ENCODE measurements at places on chromosomes 5 and 9.

- no peak for DNase-seq
Observed at GRCh38 chr5:38371596-38371995, 113.2 kb downstream of the EGFLAM start.

DNA sequence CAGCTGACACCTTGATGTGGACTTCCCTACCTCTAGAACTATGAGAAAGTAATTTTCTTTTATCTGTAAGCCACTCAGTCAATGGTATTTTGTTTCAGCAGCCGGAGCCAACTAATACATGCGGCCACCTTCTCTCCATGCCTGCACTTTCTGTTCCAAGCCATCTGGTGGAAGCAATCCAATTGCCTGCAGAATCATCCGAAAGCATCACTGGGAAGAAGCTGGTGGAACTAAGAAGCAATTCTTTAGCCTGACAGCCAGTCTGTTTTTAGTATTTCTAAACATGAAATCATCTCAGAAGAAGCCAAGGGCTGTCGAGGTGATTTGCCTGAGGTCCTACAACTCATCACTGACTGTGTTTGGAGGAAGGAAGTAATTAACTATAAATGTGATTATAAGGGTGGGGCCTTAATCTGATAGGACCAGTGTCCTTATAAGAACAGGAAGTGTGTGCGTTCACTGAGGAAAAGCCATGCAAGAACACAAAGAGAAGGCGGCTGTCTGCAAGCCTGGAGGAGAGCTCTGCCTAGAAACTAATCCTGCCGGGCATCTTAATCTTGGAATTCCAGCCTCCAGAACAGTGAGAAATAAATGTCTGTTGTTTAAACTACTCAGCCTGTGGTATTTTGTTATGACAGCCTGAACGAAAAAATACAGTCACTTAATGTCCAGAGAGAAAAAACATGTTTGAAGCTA, 49.1 kb downstream of the NXNL2 start:
- DNase-seq, result peak; percentile 85

GRCh38 chr5:141882594-141883183, 4.5 kb upstream of the PCDH1 start:
- DNase-seq, result no peak

- peak; percentile 56 for DNase-seq
Observed at GRCh38 chr9:27791311-27791710, 218.0 kb upstream of the C9orf72 start.

DNA sequence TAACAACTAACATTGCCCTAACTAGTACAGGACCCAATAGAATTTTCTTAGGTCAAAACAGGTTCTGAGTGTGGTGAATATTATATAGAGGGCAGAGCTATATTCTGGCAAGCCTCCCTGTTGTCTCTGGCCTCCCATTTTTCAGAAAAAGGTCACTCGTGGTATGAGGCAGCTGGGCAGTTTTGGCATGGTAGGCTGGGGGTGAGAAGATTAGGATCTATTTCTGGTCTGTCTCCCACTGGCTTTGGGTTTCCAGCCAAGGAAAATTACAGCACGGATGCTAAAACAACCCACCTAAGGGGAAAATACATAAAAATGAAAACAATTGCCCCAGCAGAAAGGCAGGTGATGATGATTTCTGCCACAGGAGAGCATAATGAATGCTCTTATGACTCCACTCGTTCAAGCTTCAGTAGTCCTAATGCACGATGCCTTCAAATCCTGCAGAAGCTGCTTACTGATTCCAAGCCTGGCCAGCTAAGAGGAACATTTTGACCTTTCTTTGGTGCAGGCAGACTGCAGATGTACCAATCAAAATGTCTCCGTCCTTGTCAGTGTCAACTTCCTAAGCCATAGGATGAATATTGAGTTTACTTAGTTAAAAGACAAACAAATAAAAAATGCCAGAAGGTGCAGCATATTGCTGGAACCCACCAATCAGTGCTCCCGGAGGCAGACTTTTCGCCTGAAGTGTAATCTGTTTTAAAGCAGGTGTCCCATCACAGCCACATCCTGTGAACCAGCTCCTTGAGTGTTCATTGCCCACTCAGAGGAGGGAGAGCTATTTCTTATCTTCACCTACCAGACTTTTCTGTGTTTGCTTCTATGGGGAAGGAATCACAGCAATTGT, 435.4 kb downstream of the ZSWIM6 start:
- no peak for DNase-seq

GRCh38 chr5:170885809-170886208, 24.0 kb downstream of the RANBP17 start:
- no peak for DNase-seq

DNA sequence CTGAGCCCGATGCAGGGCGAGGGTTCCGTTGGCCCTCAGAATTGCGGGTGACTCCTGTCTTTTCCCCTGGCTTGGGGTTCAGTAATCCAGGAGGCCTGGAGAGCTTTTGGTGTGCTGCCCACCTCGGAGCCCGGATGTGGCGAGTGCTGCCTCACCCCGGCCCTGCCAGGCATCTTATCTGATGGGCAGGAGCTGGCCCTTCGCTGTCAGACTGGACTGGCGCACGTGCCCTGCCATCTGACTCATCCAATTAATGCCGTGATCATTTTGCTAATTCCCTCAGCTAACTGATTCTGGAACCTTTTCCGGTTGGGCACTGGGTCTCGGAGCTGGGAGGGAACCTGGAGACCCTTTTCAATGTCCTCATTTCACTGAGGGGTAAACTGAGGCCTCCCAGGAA, 34.6 kb downstream of the RXRA start:
- peak; percentile 42 for DNase-seq

GRCh38 chr9:36903541-36904435, 130.3 kb downstream of the PAX5 start:
- DNase-seq, result peak; percentile 79

DNA sequence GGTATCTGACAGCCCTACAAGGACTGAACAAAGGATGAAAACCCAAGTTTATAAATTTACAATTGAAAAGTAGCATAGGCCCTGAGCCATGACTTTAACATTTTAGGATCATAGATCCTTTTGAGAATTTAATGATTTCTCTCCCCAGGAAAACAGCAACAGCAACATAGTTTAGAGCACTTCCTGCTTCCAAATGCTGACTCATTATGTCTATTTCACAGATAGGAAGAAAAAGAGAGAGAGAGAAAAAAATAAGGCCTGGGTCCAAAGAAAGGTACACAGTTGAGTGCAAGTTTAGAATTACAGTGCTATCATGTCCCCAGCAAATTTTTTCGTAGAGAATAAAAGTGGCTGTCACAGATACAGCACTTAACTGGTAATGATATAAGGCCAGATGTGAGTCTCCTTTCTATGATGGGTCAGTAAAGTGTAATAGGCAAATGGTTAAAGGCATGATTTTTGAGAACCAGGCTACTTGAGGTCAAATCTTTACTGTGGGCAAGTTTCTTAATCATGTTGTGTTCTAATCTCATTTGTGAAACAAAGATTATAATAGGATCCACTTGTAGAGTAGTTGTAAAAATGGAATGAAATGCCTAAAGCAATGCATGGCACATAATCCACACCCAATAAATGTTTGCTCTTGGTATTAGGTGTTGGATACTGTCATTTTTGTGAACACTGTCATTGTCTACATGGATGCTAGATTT, 12.3 kb upstream of the PPP2R2B start:
- no peak for DNase-seq

DNA sequence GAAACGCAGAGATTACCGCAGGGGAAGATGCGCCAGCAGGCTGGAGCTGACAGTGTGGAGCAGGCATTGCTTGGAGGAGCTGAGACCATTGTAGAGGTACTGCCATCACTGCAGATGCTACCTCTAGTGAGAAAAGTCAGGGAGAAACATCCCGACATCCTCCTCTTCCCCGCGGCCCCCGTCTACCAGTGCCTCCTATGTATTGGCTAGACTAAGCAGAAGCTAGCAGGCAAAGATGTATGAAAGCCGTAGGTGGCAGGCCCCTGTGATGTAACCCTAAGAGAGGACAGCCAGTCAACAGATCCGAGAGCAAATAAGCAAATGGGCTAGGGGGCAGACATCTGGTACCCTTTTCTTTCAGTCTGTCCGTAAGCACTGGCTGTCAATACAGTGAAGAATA, 115.5 kb upstream of the ACTBL2 start:
- DNase-seq, result no peak

DNA sequence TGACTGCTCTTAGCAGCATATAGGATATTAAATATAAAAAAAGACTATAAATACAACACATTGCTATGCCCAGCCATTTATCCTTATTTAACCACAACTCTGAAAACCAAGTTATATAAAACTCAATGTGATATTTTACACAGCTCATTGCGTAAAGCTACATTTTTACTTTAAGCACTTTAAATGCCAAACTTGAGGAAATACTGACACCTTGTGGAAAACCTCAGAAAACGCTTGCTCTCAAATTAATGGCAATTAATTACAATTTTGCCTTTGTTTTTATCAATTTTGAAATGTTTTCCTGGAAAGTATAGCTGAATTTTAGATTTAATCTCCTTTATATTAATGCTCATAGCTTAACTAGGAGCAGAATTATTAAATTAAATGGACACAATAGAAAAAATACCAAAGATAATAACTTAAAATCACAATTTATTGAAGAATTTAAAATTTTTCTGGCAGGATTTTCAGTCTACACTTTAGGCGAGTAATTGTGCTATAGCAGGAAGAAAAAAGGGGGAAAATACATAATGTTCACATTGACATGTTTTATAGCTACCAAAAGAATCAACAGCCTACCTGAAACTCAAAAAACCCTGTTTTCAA, 25.2 kb upstream of the PLAC8L1 start:
- no peak for DNase-seq

DNA sequence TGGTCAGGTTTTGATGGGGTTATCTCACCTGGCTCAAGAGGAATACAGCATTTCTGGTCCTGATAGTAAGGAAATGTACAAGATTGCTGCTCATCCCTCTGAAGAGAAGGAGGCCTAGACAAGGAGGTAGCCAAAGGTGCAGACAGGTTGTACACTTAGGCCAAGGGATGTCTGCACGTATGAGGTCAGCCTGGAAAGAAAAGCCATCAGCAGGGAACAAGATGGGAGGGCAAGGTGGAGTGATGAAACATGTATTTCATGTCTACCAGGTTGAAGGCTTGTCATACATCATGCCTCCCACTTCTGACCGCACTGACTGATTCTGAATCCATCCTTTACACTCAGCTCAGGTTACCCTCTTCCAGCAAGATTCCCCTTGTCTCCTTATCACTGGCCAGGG, 296.8 kb upstream of the VLDLR start:
- DNase-seq, result no peak

DNA sequence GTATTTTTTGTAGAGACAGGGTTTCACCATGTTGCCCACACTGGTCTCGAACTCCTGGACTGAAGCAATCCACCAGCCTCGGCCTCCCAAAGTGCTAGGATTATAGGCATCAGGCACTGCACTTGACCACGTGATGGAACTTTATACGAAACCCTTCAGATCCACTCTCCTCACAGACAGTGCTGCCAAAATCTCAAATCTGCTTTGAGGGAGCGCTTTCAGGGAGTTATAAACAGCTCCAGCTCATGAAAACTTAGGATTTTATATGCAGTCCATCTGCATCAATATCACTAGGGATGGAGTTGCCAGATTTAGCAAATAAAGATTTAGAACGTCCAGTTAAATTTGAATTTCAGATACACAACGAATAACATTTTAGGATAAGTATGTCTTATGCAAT, 25.0 kb upstream of the MYO10 start:
- no peak for DNase-seq

GRCh38 chr9:127450243-127450760, 904 bp downstream of the RPL12 start:
- DNase-seq, result no peak

GRCh38 chr9:83598487-83598886, 24.5 kb upstream of the IDNK start:
- no peak for DNase-seq

DNA sequence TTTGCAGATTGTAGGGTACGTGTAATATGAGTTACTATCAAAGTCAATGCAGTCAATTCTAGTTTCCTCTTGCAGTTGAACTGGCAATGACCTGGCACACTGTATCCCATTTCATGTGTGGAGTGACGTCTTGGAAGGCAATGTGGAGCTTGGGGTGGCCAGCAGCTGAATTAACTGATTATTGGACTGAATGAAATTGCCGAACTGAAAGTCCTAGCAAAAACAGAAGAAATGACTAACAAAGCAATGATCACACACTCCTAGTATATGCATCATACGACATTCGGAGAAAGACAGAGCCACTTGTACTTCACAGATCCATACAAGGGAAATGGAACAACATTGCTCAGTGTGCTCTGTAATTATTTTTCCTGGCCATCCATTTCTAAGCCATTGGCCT, 259.1 kb upstream of the DAPK1 start:
- no peak for DNase-seq

DNA sequence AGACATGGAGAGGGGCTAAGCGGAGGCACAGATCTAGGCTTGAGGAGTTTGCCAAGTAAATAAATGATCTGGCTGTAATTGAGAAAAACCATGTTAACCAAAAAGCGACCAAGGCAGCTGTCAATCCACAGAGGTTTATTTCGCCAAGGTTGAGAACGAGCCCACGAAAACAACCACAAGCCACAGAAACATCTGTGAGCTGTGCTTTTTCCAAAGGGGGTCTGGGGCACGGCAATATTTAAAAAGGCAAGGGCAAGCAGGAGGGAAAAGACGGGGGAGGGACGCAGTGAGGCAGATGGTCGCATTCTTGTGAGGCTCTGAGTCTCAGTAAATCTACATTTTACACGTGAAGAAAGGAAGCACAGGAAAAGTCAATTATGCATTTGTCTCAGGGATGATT, 25.4 kb downstream of the CCT5 start:
- DNase-seq, result no peak

DNA sequence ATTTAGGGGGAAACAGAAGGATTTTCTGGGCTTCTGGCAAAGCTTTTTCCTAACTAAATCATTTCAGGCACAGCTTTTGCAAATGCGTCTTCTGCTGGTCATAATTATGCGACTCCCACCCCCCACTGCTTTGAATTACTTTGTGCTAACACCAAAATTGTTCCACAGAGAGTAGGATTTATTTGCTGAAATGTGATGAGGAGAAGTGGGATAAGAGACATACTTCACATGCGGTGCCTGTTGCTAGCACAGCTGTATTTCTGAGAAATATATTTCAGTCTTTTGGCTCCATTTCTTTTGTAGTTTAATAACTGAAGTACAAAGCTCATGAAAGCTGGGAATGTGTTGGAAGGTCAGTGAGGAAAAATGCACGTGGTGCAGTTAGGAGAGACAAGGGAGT, 83.2 kb upstream of the TAS2R1 start:
- no peak for DNase-seq

DNA sequence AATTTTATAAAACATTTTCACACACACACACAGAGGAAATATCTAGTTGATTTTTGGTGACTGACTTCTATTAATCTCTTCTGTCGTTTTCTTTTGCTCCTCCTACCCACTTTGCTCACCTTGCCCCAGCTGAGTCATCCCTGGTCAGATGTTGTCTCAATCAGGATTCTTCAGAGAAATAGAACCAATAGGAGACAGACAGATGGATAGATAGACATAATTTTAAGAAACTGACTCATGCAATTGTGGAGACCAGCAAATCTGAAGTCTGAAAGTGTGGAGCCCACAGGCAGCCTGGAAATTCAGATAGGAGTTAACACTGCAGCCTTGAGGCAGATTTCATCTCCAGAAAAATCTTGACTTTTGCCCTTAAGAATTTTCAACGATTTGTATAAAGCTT, 37.0 kb upstream of the PIK3R1 start:
- no peak for DNase-seq

- peak; percentile 43 for DNase-seq
Observed at GRCh38 chr9:105168870-105169319, 75.6 kb upstream of the SLC44A1 start.

GRCh38 chr9:133683586-133684120, 47.5 kb downstream of the DBH start:
- no peak for DNase-seq
